Kidney (tissue), 22 donors: ENCODE measurements at places on chromosomes 5 and 9. TPM values are rescaled to one million over a fixed set of nuclear protein-coding genes. Genes with fewer than 3 reads are reported as not detected.
A peak's percentile ranks its signal among the peaks of the same experiment; 100 is the strongest.

POU5F2 gene
- polyA plus RNA-seq = not detected

MEIKIN gene
- not detected for polyA plus RNA-seq

RNF183 gene
- 8.1 TPM for polyA plus RNA-seq

PCDHA8 gene
- polyA plus RNA-seq = not detected

DNA sequence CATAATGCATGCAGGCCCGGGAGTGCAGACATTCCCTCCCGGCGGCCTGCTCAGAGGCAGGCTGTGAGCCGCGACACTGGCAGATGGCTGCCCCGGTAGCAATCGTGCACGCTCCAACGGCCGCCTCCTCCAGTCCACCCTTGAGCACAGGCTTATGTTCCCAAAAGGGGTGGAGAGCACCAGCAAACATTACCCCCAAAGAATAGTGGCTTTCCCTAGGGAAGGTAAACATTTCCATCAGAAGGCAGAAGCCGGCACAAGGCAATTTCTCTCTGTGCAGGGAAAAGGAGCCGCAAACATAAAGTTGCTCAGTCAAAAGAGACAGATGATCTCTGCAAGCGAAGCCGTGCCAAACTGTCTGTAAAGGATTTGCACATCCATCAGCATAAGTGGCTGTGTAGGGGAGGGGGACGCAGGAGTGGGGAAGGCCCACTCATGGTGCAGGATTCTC lies 92.5 kb downstream of the SIL1 start:
- H3K27ac ChIP-seq = no peak overlapping the region
- no peaks in the 10 kb centered on the region for H3K27me3 ChIP-seq
- peaks cover 4% of the 10 kb centered on the region for H3K4me1 ChIP-seq

GRCh38 chr5:93575461-93576414 lies 5.3 kb downstream of the NR2F1-AS1 start:
- DNase-seq = no peak
- H3K36me3 ChIP-seq = no peaks in the 10 kb centered on the region
- peak overlapping the region; percentile 1 for H3K4me3 ChIP-seq
- H3K4me1 ChIP-seq = peaks cover 6% of the 10 kb centered on the region
- H3K27ac ChIP-seq = no peak overlapping the region

GRCh38 chr9:14351221-14351836 lies 37.4 kb upstream of the NFIB start:
- H3K27ac ChIP-seq = no peak overlapping the region
- DNase-seq = no peak
- H3K27me3 ChIP-seq = peaks cover 39% of the 10 kb centered on the region
- H3K4me1 ChIP-seq = peaks cover 7% of the 10 kb centered on the region

GRCh38 chr5:123844873-123845272 lies 332.9 kb downstream of the CSNK1G3 start:
- no peak overlapping the region for H3K27ac ChIP-seq
- no peaks in the 10 kb centered on the region for H3K36me3 ChIP-seq
- H3K4me1 ChIP-seq = no peaks in the 10 kb centered on the region
- no peak for DNase-seq

GRCh38 chr9:130263601-130264413 lies 1.8 kb upstream of the HMCN2 start:
- no peak overlapping the region for H3K27ac ChIP-seq
- no peak for DNase-seq
- H3K4me3 ChIP-seq = no peak overlapping the region
- H3K4me1 ChIP-seq = no peaks in the 10 kb centered on the region
- no peaks in the 10 kb centered on the region for H3K36me3 ChIP-seq
- H3K27me3 ChIP-seq = peaks cover 9% of the 10 kb centered on the region

DNA sequence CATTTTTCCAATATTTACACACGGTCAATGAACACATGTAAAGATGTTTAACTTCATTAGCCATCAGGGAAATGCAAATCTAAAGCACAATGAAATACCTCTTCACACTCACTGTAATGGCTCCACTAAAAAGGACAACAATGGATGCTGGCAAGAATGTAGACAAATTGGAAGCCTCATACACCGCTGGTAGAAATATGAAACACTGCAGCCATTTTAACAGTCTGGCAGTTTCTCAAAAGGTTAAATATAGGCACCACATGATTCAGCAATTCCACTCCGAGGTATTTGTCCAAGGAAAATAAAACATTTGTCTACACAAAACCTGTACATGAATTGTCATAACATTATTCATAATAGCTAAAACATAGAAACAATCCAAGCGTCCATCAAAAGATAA lies 20.0 kb downstream of the RNF145 start:
- no peaks in the 10 kb centered on the region for H3K27me3 ChIP-seq
- peaks cover 2% of the 10 kb centered on the region for H3K36me3 ChIP-seq
- no peaks in the 10 kb centered on the region for H3K4me1 ChIP-seq
- no peak overlapping the region for H3K4me3 ChIP-seq
- no peak for DNase-seq
- H3K27ac ChIP-seq = no peak overlapping the region

GRCh38 chr5:2757563-2758351 lies 6.3 kb upstream of the IRX2 start:
- H3K4me3 ChIP-seq = no peak overlapping the region
- H3K4me1 ChIP-seq = no peaks in the 10 kb centered on the region
- H3K27ac ChIP-seq = no peak overlapping the region
- H3K27me3 ChIP-seq = peaks cover 70% of the 10 kb centered on the region

DNA sequence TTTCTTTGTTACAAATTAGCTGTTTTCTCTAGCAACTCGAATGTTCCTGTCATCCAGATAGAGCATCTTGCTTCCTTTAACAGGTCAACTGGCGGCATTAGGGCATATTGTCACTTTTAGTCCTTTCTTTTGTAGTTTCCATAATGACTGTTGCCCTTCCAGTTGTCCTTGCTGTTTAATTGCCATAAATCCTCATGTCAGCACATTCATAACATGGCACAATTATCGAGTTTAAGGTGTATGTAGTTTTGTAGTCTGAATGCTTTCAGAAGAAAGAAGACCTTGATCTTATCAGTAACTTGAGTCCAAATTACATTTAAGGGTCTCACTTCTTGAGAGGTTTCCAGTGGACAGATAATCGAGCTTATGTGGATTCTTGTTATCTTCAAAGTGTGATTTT lies 161.7 kb upstream of the CDH12 start:
- H3K27ac ChIP-seq = no peak overlapping the region
- no peaks in the 10 kb centered on the region for H3K4me1 ChIP-seq
- no peak for DNase-seq
- H3K36me3 ChIP-seq = no peaks in the 10 kb centered on the region

GRCh38 chr9:14849851-14850250 lies 60.4 kb downstream of the FREM1 start:
- H3K4me1 ChIP-seq = no peaks in the 10 kb centered on the region
- no peaks in the 10 kb centered on the region for H3K27me3 ChIP-seq
- no peak overlapping the region for H3K27ac ChIP-seq
- no peak overlapping the region for H3K4me3 ChIP-seq
- no peak for DNase-seq

GRCh38 chr9:136002881-136003280 lies 41.7 kb upstream of the UBAC1 start:
- no peak overlapping the region for H3K4me3 ChIP-seq
- H3K4me1 ChIP-seq = peaks cover 7% of the 10 kb centered on the region
- H3K36me3 ChIP-seq = no peaks in the 10 kb centered on the region
- H3K27ac ChIP-seq = no peak overlapping the region
- peak; percentile 91 for DNase-seq

DNA sequence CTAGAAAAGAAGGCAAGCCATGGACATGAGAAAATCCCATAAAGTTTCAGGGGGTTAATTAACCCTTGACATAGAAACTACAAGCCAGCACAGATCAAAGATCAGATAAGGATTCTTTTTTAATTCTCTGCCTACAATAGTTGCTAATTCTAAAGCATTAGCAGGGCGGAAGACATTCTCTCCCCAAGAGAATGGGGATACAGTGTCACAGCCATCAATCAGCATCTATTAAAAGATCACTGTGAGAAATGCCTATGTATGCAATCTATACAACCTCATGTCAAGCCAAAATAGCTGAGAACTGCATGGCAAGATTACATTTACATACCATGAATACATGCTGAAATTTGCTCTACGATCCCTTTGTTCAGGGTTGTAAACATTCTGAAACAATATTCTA lies 14.3 kb downstream of the VLDLR start:
- no peaks in the 10 kb centered on the region for H3K4me1 ChIP-seq
- no peak overlapping the region for H3K27ac ChIP-seq
- no peaks in the 10 kb centered on the region for H3K36me3 ChIP-seq
- DNase-seq = no peak

DNA sequence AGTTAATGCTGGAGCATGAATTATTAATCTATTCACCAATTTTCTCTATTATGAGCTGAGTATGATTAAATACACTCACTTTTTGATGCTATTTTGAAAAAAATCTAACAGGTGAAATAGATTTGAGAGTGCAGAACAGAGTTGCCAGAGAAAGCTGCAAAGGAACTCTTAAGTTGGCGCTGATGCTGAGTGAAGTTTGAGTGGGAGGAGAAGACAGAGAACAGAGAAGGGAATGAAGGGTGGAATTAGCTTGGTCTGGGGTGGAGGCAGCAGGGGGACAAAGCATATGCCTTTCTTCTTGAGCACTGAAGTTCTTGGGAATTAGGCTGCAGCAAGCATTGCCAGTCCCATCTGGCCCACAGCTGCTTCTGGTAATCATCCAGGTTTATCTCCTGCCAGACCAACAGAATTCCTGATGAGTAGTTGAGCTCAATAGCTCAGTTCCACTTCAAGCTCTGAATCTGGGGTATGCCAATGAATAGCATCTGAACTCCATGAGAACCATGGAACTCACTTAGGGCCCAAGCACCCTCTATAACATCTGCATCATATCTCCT lies 290.1 kb downstream of the HINT1 start:
- no peak overlapping the region for H3K4me3 ChIP-seq
- no peaks in the 10 kb centered on the region for H3K36me3 ChIP-seq
- no peaks in the 10 kb centered on the region for H3K27me3 ChIP-seq
- H3K27ac ChIP-seq = no peak overlapping the region
- DNase-seq = no peak
- no peaks in the 10 kb centered on the region for H3K4me1 ChIP-seq

DNA sequence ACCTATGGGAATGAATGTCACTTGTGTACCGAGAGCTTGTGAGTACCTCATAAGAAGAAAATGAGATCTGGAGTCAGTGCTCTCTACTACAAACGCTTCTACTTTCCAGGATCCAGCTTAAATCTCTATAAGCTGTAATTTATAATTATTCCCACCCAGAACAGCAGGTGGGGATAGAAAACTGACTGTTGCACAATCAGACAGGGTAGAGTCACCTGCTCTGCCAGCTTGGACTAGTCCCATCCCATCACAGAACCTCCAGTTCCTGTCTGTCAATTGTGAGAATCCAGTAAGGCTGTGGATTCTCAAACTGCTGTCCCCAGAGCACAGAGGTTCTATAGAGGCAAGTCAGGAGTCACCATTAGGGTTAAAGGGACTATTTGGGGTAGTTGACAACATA lies 2.0 kb downstream of the SPINK7 start:
- no peaks in the 10 kb centered on the region for H3K27me3 ChIP-seq
- no peaks in the 10 kb centered on the region for H3K4me1 ChIP-seq
- no peaks in the 10 kb centered on the region for H3K36me3 ChIP-seq
- H3K27ac ChIP-seq = no peak overlapping the region
- no peak overlapping the region for H3K4me3 ChIP-seq

DNA sequence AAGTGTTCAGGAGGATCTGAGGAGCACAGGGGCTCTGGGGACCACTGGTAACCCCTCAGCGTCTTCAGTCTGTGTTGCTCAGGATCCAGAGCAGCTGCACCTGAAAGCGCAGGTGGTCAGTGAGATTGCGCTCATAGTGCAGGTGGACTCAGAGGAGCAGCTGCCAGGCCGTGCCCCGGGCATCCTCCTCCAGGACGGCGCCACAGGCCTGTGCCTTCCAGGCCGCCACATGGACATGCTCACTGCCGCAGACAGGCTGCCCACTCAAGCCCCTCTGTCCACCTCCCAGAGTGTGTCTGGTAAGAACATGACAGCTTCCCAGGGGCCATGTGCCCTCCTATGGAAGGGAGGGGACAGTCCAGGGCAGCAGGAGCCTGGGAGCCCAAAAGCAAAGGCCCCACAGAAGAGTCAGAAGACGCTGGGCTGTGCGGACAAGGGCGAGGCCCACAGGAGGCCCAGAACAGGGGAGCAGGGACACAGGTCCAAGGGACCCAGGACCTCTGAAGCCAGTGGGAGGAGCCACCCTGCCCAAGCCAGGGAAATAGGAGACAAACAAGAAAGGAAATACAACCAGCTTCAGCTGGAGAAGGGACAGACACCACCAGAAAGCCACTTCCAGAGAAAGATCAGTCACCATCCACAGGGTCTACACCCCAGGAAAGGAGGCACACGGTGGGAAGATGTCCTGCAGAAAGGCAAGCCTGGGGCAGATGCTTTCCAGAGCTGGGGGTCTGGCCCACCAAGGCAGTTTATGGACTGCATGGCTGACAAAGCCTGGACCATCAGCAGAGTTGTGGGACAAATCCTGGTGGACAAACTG lies 5.2 kb downstream of the SPATA31E1 start:
- H3K27ac ChIP-seq = no peak overlapping the region
- H3K4me1 ChIP-seq = no peaks in the 10 kb centered on the region
- H3K36me3 ChIP-seq = no peaks in the 10 kb centered on the region
- DNase-seq = peak; percentile 46
